Stimulated activated CD8-positive, alpha-beta memory T cell treated with anti-CD3 and anti-CD28 coated beads, Interleukin-15, amount 100 ng/mL, for 1 hour (primary cell): ENCODE measurements at places on chromosomes 13 and 19.

DNA sequence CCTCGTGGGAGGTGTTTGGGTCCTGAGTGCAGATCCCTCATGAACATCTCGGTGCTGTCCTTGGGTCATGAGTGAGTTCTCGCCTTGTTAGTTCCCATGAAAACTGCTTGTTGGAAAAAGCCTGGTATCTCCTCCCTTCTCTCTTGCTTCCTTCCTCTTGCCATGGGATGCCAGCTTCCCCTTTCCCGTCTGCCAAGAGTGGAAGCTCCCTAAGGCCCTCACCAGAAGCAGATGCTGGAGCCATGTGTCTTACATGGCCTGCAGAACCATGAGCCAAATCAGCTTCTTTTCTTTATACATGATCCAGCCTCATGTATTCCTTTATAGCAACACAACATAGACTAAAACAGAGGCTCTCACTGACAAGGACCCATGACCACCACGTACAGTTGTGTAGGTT lies 8.2 kb downstream of the ADGRE2 start:
- DNase-seq: no peak

GRCh38 chr19:1766800-1767352 lies 13.6 kb downstream of the ONECUT3 start:
- DNase-seq: no peak

- no peak for DNase-seq
These were observed 2134.7 kb downstream of the PCDH9 start for GRCh38 chr13:65095161-65096082.

DNA sequence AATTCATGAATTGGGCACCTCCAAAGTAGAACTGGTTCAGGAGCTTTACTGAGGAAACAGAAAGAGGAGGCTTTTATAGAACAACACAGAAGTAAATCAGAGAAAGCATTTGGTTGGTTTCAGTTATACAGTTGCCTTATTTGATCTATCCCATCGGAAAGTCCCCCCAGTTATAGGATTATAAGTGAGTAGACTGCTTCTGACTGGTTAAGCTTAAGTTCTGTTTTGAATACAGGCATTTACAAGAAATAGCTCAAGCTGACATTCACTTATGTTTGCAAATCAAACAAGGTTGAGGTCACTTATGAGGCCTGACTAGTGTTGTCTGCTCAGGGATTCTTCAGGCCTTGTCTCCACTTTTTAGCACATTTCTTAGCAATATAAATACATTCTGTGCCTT lies 857.4 kb downstream of the EFNB2 start:
- DNase-seq: no peak

DNA sequence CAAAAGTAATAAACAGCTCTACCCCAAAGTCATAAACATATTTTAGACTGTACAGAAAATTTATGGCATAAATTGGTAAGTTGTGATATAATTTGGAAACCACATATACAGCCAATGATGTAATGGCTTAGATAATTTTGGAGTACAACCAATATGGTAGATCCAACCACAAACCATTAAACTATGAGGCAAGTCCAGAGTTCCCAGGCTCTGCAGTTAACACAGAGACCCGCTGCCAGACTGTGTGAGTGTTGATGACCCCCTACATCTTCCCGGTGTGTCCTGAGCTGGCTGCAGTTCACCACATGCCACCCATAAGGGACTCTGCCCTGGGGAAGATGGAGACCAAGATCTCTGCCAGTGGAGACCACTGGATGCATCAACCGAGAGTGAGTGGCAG lies 9.9 kb upstream of the SERPINE3 start:
- DNase-seq: no peak

DNA sequence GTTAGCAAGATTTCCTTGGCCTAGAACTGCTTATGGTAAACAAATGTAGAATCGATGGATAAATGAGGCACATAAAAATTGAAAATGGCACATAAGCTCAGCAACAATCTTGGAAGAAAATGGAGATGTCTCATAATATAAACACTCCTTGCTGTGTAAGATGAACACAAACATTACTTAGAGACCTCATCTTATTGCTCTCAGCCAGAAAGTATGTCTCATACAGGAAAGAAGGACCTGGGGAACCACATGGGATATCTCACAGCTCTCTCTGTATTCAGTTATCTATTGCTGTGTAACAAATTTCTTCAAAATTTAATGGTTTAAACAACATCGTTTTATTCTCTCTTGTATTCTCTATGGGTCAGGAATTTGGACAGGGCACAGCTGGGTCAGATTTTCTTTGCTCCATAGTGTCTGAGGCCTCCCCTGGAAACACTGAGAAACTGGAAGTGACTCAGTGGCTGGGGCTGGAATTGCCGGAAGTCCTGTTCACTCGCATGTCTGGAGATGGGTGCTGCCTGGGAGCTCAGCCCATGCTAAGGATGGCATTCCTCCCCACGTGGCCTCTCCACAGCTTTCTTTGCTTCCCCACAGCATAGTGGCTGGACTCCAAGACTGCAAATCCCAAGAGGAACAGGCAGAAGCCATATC lies 105.1 kb downstream of the NUFIP1 start:
- DNase-seq: no peak

- DNase-seq: no peak
These were observed 40.5 kb upstream of the POMP start for GRCh38 chr13:28618230-28618994.

DNA sequence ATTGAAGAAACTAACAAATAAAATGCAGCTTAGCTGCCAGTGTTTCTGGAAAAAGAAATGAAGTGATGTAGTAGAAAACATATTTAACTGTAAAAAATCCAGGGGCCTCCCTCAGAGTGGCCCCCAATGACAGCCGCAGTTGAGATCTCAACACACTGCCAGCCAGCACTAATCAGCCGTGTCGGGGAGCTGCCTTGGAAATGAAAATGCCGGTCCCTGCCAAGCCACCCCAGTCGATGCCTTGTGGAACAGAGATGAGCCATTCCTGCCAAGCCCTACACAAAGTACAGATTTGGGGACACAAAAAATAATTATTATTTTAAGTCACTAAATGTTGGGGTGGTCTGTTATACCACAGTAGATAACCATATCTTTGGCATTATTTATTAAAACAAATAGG lies 1342.4 kb downstream of the EFNB2 start:
- no peak for DNase-seq

- DNase-seq: no peak
These were observed 98.0 kb downstream of the EDNRB start for GRCh38 chr13:77820431-77821149.
